KBM-7 (cell line): ENCODE measurements at places on chromosomes 16 and 17.

DNA sequence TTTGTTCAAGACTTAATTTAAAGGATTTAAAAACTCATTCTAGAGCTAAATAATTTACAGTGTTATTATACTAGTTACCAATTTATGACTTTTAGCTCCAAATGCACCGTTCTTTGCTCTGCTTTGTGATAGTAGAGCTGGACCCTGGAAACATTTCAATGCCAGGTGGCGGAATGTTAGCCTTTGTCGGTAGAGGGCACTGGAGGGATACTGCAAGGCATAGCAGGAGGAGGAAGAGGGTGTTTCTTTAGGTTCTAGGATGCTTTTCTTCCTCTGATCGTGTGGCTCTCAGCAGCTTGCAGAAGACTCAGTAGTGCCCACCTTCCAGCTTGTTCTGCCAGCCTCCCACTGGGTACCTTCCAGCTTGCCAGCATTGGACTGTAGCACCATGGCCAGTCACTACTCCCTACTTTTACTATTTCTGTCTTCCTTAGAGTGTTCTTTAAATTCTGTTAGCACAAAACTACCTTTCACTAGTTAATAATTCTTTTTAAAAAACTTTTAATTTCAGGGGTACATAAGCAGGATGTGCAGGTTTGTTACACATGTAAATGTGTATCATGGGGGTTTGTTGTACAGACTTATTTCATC lies 325.3 kb downstream of the UTP18 start:
- peak; percentile 21 for DNase-seq

DNA sequence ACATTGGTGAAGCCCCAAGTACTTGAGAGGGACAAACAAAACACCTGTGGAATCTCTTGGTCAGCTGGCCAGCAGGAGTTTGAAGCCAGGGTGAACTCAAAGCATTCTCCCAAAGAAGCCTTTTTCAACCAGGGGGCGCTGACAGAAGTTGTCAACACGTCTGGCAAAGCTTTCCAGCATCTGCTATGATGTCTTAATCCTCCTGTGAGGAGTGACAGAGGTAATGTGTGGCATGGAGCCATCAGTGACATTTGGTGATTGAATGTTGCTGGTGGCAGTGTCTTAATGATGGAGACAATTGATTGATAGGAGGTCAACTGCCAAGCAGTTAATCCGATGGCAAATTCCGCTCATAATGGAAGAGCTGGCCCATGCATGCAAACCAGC lies 257.6 kb upstream of the HSBP1 start:
- DNase-seq, result no peak

- no peak for DNase-seq
Measured at GRCh38 chr17:27319541-27320221, 25.8 kb downstream of the WSB1 start.

DNA sequence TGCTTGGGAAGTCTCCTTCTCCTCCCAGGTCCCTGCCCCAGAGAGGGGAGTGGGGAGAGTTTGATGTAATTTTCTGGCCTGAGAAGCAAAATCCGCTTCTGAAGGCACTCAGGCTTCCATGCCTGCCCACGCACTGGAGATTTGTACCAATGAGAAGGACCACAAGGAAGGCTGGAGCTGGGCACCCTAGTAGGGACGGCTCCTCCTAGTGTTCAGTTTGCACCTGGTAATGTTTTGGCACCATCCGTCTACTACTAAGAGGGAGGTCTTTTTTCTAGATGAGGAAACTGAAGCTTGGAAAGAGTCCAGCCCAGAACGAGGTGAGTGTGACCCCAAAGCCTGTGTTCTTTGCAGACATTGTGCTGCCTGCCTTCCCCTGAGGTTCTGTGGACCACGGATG lies 83.6 kb upstream of the NLRP1 start:
- peak; percentile 9 for DNase-seq

DNA sequence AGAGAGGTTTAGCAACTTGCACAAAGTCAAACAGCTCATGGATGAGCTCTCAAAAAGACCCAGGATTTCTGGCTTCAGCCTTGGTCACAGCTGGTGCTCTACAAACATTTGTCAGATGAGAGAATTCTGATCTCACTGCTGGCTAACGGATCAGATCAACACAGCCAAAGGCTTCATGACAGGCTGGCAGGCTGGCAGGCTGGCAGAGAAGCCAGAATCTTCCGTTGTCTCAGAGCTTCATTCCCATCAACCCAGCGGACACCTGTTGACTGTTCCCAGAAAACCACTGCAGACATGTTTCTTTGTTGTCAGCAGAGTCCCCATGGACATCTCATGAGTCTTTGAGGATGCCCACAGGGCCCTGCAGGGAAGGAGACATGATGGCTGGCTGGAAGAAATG lies 303.8 kb upstream of the ASIC2 start:
- no peak for DNase-seq

GRCh38 chr16:89455178-89455577 lies 35.2 kb downstream of the ANKRD11 start:
- no peak for DNase-seq

DNA sequence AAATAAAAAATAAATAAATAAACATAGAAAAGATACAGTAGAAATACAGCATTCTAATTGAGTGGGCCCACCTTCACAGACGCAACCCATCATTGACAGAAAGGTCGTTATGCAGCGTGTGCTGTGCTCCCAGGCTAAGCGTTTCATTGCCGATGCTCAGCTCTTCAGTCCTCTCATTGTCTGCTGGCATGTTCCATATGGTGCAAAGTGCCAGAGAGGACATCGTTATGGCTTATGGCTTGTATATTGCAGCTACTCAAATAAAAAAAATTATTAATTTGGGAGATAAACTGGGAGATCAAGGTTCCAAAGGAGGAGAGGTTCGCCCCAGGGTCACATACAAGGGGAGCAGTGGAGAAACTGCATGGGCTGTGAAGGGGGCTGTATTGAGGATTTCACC lies 11.3 kb upstream of the UBALD2 start:
- no peak for DNase-seq

- DNase-seq, result no peak
Measured at GRCh38 chr17:77416105-77416713, 275.4 kb downstream of the SEC14L1 start.

GRCh38 chr17:76922967-76923366 lies 54.8 kb downstream of the MGAT5B start:
- DNase-seq, result no peak

GRCh38 chr17:44367231-44367979 lies 3.8 kb upstream of the FAM171A2 start:
- no peak for DNase-seq

- DNase-seq, result no peak
Measured at GRCh38 chr17:31696703-31697325, 162.2 kb downstream of the COPRS start.

- DNase-seq, result no peak
Measured at GRCh38 chr17:17054636-17055035, 12.4 kb downstream of the MPRIP start.
